ENCODE measurements at places on chromosomes 4 and X.

- no peak for DNase-seq
These were observed 108.6 kb downstream of the DHX15 start for GRCh38 chr4:24475756-24476155.

GRCh38 chr4:25913056-25913850 lies 767 bp upstream of the SMIM20 start:
- peak; percentile 3 for DNase-seq

DNA sequence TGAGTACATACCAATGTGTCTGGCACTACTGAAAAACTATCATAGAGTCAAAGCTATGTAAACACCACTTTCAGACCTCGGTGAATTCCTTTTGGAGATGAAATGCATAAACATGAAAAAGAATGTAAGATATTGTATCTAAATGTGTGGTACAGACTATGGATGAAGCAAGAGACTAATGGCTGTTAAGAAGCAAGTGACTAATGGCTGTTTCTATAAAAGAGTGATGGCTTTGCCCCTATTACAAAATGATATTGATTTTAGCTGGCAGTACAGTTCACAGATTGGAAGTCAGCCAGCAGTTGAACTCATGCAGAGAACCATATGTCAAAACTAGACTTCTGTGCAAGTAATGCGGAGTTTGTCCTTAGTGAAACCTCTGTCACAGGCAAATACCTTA lies 359.3 kb downstream of the GRXCR1 start:
- DNase-seq, result no peak

- DNase-seq, result no peak
These were observed 107.8 kb downstream of the AR start for GRCh38 chrX:67651437-67652142.

DNA sequence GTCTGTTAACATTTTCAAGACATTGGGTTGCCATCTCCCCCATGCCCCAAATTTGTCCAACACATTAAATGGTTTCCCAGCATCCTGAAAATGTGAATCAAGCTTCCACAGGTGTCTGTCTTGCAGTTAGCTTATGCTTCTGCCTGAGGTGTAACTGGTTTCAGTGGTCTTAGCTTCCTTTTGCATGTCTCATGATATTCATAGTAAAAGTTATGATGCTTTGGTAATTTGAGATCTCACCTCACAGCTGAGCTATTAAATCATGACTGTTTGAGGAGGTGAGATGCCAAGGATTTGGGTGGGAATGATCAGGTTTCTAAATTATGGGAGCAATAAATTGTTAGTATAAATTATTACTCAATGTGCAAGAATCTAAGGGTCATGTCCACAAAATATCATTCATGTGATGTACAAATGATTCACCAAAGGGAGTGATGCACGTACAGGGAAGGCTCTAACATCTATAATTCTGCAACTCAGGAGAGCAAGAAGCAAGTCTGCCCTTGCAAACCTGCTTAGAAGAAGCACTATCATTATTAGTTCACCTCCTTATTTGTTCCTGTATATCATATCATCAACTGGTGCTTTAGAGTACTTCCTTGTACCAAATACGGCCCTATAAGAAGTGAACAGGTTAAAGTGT lies 17.1 kb upstream of the RAI2 start:
- DNase-seq, result no peak

- DNase-seq, result no peak
These were observed 777.9 kb downstream of the CENPC start for GRCh38 chr4:66767442-66767841.

DNA sequence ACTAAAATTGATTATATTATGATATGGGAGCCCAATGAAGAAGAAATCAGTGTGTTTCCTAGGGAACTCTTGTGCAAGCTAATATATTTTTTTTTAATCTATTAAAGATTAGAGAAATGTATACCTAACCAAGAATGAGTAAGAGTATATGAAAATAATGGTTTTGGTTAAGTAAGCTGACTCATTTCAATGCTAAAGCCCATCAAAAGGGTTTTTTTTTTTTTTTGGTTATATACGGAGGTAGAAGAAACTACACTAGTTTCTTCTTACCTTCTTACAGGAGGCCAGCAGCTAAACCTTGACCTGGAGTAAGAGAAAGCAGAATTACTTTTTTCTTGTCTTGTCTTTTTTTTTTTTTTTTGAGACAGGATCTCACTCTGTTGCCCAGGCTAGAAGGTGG lies 27.5 kb downstream of the RUFY3 start:
- no peak for DNase-seq

- DNase-seq, result no peak
These were observed 85.2 kb downstream of the ANAPC10 start for GRCh38 chr4:145012841-145013240.

DNA sequence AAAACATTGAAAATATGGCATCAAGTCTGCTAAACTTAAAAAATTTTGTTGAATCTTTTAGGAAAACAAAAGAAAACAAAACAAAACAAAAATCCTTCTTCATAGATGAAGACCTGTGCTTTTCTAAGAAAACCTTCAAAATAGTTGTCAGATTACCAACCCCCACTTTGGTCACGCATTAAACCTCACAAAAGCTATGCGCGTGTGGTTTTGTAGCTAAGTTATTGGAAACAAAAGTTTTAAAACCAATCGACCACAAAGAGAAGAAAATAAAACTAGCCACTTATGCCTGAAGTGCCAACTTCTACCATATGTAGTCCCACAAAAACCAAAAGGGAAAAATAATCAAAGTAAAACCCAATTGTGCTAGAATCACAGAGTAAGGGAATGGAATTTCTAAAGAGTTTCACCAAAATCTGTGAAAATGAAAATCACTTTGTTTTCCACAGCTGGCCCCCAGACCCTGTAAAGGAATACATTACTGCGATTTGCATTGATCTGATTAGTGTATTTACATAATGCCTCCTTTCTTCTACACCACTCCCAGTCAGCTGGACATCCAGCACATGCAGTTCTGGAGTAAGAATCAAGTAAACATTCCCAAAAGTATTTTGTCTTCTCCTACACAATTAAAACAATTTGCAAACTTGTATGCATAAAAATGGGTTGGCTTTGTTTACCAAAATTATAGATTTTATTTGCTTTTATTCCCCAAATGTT lies 330.1 kb upstream of the DKK2 start:
- no peak for DNase-seq

DNA sequence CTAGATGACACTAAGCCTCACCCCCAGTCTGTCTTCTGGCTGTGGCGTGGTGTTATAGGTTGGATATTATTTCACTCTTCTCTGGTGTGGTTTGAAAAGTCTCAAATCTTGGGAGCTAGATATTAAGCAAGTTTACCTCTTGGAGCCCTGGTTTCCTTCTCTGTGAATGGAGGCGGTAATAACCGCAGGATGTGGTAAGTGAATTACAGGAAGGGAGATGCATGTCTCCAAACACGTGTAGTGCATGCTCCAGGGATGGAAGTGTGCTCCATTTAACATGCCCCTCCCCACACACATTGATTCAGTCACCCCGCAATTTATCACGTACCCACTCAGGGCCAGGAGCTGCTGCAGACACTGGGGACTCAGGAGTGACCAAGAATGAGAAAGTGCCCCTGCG lies 4.9 kb downstream of the ZNF275 start:
- no peak for DNase-seq

GRCh38 chr4:20764366-20764992 lies 64.2 kb downstream of the PACRGL start:
- DNase-seq, result no peak

DNA sequence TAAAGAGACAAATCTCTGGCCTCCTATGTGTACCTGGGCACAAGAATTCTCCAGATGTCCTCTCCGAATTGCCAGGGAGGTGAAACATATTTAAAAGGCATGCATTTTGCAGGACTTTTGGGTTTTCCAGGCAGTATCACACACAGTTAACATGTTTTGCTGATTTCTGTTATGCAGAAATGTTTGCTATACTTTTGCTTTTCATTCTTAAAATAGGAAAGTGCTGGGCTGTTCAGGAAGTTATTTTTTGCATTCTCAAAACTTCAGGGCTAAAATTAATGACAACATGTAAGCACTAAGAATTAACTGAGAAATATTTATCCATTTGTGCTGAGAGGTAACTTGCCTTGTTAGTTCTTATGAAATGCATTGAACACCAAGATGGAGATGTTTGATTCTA lies 390.7 kb upstream of the CTSO start:
- DNase-seq, result no peak

- DNase-seq, result no peak
These were observed 38.6 kb downstream of the TRIM2 start for GRCh38 chr4:153242839-153243324.
